ENCODE measurements at places on chromosomes 5 and 9. TPM values are rescaled to one million over a fixed set of nuclear protein-coding genes. Genes with fewer than 3 reads are reported as not detected.

RBM18 gene
- 17.9 TPM for total RNA-seq

DNA sequence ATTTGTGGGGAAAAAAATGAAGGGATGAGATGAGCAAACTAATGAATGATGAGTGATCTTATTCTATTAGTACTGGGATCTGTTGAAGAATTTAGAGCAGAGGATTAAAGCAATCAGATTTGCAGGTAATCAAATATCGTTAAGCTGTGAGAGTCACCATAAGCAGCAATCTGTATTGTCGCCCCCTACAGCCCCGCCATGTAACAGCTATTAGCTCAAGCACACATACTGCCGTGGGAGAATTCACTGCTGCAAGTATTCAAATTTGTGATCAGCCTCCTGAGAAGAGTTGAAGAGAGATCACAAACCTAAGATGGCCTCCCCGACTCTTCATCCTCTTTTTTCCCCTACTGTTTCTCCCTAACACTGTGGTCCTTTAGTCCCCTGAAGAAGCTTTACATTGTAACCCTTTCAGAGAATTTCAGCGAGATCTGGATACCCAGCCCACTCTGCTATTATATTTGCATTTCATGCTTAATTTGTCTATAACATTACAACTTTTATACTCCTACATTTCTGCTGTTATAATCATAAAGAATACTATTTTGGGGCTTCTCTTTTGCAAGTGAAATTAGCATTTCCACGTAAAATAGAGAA lies 28.5 kb upstream of the PHF24 start:
- H3K4me3 ChIP-seq: no peak overlapping the region
- no peaks in the 10 kb centered on the region for H3K36me3 ChIP-seq
- H3K4me1 ChIP-seq: no peaks in the 10 kb centered on the region
- no peaks in the 10 kb centered on the region for H3K27me3 ChIP-seq
- DNase-seq: no peak

GRCh38 chr9:108003526-108003925 lies 514.0 kb upstream of the KLF4 start:
- peaks cover 7% of the 10 kb centered on the region for H3K4me1 ChIP-seq
- H3K27ac ChIP-seq: no peak overlapping the region
- H3K4me3 ChIP-seq: no peak overlapping the region
- no peaks in the 10 kb centered on the region for H3K36me3 ChIP-seq

DNA sequence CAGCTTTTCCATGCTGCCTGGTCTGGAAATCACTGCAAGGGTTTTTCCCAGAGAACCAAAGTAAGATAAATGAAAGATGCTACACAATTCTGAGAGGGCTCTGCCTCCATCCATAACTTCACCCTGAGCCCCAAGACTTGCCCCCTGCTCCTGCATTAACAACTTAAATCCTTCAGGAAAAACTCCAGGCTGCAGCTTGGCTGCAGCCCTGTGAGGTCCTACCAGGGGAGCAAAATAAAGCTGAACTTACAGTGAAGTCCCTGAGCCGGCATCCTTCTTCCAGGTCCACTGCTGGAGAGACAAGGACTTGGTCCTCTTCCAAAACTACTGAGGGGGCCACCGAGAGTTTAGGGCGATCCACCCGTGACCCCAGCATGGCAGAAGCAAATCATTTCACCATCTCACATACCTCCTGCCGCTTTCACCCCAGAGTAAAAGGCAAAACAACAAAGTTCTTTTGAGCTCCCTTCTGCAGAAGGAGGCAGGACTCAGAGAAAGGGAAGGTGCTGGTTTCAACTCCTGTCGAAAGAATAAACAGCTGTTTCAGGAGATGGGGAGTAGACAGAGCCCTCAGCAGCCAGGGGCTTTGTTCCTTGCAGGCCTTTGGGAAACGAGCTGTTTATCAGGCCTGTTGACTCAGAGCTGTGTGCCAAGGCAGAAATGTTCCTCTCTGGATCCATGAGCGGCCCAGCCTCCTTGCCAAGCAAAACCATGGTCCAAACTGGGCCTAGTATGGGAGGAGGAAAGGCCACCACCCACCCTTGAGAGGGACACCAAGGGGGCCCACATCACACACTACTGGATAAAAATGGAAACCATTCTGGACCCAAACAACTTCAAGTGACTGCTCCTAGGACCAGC lies 20.6 kb downstream of the GGTA1 start:
- no peak for DNase-seq
- H3K4me3 ChIP-seq: no peak overlapping the region
- H3K36me3 ChIP-seq: no peaks in the 10 kb centered on the region
- H3K4me1 ChIP-seq: peaks cover 2% of the 10 kb centered on the region

GRCh38 chr9:70418822-70419555 lies 4.5 kb upstream of the KLF9 start:
- peak; percentile 92 for DNase-seq
- H3K27me3 ChIP-seq: no peaks in the 10 kb centered on the region
- H3K4me1 ChIP-seq: peaks cover 16% of the 10 kb centered on the region
- H3K36me3 ChIP-seq: no peaks in the 10 kb centered on the region

DNA sequence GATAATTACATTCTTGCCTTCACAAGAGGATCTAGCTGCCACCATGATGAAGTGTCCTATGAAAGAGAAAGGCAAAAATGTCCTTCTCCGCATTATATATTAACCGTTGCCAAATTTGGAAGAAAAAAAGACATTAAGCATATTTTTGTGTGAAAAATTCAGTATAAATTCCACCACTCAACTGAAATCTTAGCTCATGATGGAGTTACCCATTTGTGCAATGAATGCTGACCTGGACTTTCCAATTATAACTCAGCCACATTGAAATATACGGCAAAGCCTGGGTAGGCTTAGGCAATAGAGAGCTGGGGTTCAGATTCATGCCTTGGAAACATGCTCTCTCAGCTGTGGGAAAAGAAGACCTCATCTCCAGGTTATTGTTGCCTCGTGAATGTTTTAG lies 71.3 kb upstream of the VCAN start:
- H3K36me3 ChIP-seq: no peaks in the 10 kb centered on the region
- no peak for DNase-seq
- H3K4me3 ChIP-seq: no peak overlapping the region
- no peaks in the 10 kb centered on the region for H3K27me3 ChIP-seq
- H3K4me1 ChIP-seq: no peaks in the 10 kb centered on the region

All from ovary (tissue), 10 donors.